ENCODE measurements at places on chromosomes 12 and 14. TPM values are rescaled to one million over a fixed set of nuclear protein-coding genes. Genes with fewer than 3 reads are reported as not detected.

SERPINA3 gene
- 97.8 TPM for total RNA-seq

CCDC60 gene
- 1.1 TPM for total RNA-seq

IGF1 gene
- total RNA-seq = 22.7 TPM

KRT85 gene
- not detected for total RNA-seq

MSI1 gene
- total RNA-seq = not detected

P2RX7 gene
- total RNA-seq = 4.8 TPM

HOXC10 gene
- total RNA-seq = not detected

BHLHE41 gene
- total RNA-seq = 6.4 TPM

ESR2 gene
- total RNA-seq = not detected

POTEM gene
- total RNA-seq = not detected

DERA gene
- 41.3 TPM for total RNA-seq

A2M gene
- total RNA-seq = 234 TPM
